Sciatic nerve (tissue), 2 donors: ENCODE measurements at places on chromosomes 4 and X. TPM values are rescaled to one million over a fixed set of nuclear protein-coding genes. Genes with fewer than 3 reads are reported as not detected.

DNA sequence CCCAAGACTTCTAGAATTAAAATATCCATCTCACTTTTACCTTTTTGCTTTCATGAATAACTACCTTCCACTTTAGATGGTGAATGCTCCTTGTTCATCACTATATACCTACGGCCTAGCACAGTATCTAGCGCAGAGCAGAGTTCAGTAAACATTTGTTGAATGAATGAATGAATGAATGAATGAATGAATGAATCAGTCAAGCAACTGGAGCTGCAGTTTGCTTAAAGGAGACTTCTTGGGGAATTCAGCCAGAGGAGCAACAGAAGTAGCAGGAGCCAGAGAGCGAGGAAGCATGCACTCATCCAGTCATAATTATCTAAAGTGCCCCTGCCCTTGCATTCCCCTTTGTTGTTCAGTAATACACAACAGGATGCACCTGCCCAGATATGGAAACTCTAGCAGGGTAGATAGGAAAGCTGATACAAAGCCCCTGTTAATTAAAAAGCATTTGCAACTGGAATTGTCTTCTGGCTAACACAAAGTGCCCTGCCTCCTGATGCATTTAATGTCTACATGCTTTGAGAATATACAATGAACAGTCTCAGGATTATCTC lies 103.0 kb upstream of the MBNL3 start:
- DNase-seq: no peak

DNA sequence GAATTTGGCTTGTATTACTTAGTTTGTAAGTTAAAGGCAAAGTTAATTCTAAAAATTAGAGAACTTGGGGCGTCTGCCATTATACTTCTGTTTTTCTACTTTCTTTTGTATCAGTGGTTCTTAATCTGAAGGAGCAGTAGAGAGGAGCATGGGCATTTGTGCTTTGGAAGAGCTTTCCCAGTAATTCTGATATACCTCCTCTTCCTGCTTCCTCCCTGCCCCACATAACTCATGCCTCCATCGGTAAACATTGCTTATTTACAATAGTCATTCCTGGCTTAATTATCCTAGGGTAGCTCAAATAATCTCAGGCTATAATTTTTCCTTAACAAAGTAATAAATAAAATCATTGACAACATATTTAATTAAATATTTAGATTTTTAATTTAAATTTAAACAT lies 37.1 kb upstream of the SPARCL1 start:
- DNase-seq: no peak

DNA sequence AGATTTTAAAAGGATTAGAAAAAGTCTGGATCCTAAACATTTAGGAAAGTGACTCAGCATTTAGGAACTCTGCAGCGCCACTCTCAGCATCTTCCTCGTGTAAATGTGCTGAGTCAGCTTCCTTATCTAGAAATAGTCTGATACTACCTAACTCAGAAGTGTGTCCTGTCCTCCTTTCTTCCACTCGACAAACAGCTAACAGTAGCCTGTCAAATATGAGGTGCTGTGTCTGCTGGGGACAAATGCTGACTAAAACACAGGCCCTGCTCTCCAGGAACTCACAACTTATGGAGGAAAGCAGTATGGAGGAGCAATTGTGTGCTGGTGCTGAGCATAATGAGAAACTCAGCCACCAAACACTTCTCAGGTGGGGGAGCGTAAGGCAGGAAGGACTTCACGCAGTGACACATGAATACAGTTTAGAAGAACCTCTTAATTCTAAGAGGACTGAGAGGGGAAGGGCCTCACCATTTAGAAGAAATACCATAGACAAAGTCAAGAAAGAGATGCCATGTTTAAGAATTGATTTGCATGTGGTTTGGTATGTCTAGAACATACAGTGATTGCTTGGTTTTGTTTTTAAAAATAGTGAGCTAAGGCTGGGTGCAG lies 125.3 kb downstream of the SOWAHB start:
- no peak for DNase-seq

DNA sequence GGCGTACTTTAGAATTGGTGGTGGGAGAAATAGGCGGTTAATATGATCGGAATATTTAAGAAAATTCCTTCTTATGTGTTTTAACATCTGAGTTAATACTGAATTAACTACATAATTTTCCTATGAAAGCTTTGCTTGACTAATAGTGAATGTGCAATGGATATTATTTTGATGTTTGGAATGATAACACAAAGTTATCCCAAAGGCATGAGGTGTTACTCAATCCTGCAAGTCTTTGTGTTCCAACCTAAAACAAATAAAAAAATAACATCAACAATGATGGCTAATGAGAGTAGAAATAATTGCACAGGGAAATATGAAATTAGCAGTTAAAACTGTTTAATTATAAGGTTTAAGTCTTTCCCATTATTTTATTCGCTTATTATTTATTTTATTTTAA lies 183.6 kb upstream of the ARSJ start:
- no peak for DNase-seq

DNA sequence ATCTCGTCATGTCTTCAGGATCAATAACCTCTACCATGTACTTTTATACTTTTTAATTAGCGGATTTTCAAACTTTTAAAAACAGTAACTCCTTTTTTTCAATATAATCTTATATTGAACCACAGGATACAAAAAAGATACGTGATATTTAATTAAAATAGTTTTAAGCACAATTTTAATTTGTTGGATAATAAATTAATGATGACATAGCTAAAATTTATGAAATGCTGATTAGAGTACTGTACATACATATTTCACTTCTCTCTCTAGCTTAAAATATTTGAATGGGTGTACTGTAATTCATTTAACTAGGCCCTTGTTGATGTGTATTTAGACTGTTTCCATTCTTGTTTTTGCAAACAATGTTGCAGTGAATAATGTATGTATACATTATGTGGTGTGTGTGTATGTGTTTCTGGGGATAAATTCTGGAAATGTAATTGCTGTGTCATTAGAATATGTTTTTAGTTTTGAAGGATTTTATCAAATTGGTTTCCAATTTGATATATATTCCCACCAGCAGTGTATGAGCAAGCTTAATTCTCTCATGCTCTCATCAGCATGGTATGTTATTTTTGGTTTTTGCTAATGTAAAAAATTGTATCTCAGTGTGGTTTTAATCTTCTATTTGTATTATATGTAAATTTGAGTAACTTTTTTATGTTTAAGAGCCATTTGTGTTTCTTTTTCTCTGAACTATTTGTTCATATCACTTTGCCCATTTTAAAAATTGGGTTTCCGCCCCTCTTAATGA lies 66.4 kb downstream of the CDKL5 start:
- DNase-seq: no peak

TMPRSS11E gene
- total RNA-seq: not detected

HERC6 gene
- 9.5 TPM for total RNA-seq

GRCh38 chr4:12712648-12713339 lies 771.3 kb downstream of the RAB28 start:
- no peak for DNase-seq

- no peak for DNase-seq
Observed at GRCh38 chrX:108304210-108304609, 134.0 kb downstream of the COL4A6 start.

- no peak for DNase-seq
Observed at GRCh38 chr4:42720533-42720932, 63.6 kb upstream of the ATP8A1 start.

- no peak for DNase-seq
Observed at GRCh38 chr4:136861091-136861490, 671.2 kb downstream of the PCDH18 start.

GRCh38 chr4:73392936-73393335 lies 11.2 kb upstream of the ALB start:
- DNase-seq: no peak

GRCh38 chrX:93875621-93876282 lies 201.7 kb downstream of the FAM133A start:
- no peak for DNase-seq

- peak; percentile 51 for DNase-seq
Observed at GRCh38 chr4:1472148-1472797, 66.0 kb upstream of the NKX1-1 start.

- no peak for DNase-seq
Observed at GRCh38 chr4:173424899-173425805, 26.2 kb upstream of the SCRG1 start.

UGT2B10 gene
- not detected for total RNA-seq

GRCh38 chr4:27081675-27082586 lies 221.3 kb downstream of the STIM2 start:
- no peak for DNase-seq

GRCh38 chr4:98423009-98423408 lies 161.8 kb downstream of the RAP1GDS1 start:
- no peak for DNase-seq

PAGE5 gene
- not detected for total RNA-seq

GRCh38 chrX:57587607-57588006 lies 4.2 kb upstream of the ZXDB start:
- no peak for DNase-seq

SRD5A3 gene
- 14.6 TPM for total RNA-seq

TMPRSS11B gene
- not detected for total RNA-seq

TRAM1L1 gene
- total RNA-seq: 2.6 TPM

DNA sequence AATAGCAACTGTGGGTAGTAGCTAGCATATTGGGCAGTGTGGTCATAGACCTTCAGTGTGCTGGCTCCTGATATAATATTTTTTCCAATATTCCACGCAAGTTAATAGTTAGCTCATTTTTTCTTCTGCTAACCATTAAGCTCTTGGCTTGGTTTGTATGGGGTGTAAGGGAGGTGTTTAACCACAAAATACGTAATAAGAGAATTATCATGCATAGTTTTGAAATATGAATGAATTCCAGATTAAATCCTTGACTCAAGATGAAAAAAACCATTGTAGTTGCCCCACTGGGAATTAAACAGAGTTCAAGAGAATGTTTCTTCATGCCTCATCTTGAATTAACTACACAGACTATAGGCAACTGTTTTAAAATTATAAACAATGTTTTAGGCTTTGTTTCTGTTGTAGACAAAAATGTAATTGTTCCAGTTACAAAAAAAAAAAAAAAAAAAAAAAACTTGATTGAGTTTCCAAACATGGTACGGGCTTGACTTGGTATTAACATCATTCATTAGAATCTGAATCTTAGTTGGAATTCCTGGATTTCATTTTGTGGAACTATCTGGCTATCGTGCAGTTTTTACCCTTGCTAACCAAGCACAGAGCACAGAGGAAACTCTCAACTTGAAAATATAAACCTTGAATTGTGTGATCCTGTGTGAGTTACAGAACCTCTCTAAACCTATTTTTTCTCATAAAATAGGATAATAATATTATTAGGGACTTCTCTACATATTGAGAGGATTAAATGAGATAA lies 28.4 kb downstream of the CXCL1 start:
- DNase-seq: no peak

DNA sequence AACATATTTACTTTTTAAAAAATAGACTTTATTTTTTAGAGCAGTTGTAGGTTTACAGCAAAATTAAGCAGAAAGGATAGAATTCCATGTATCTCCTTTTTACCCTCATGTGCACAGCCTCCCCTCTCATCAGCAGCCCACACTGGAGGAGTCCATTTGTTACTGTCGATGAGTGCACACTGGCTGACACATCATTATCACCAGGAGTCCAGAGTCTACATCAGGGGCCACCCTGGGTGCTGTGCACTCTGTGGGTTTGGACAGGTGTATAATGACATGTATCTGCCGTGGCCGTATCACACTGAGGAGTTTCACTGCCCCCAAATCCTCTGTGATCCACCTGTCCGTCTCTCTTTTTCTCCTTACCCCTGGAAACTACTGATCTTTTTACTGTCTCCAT lies 26.3 kb downstream of the TBC1D14 start:
- no peak for DNase-seq

DNA sequence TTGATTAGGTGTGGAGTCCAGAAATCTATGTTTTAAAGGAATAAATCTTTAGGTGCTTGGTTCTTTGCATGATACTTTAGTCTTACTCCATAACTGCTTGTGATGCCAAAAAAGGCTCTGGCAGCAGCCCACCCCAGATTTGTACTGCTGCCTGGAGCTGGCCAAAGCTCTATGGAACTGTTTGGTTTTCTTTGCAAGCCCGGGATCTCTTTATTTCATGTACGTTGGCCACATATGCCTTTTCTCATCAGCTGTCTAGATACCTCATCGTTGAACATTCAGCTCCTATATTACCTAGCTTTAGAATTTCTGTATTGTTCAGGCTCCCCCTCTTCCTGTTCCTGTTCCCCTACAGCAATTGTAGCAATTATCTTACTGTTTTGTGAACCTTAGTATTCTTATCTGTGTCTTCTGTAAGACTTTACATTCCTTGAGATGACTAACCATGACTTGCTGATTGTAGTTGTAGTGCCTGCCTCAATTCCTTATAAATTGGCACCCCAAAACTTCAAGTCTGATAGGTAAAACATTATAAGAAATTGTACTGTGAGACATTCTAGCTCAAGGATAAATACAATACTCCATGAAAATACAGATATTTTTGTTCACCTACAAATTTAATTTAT lies 199.4 kb upstream of the GPRIN3 start:
- DNase-seq: no peak

UGDH gene
- total RNA-seq: 53.4 TPM

- DNase-seq: no peak
Observed at GRCh38 chr4:20487446-20487845, 212.8 kb upstream of the PACRGL start.

DNA sequence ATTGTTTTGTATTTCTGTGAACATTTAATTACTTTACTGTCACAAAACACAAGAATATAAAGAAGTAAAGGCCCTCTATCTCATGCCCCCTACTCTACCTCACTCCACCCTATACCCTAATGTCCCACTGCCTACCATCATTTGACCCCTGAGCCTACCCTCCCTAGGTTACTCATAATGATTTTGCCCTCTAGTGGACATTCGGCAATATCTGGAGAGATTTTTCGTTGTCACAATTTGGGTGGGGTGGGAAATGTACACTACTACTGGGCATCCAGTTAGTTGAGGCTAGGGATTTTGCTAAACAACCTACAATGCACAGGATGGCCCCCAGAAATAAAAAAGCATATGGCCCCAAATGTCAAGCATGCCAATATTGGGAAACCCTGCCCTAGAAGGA lies 10.2 kb downstream of the TEX13A start:
- DNase-seq: no peak

DNA sequence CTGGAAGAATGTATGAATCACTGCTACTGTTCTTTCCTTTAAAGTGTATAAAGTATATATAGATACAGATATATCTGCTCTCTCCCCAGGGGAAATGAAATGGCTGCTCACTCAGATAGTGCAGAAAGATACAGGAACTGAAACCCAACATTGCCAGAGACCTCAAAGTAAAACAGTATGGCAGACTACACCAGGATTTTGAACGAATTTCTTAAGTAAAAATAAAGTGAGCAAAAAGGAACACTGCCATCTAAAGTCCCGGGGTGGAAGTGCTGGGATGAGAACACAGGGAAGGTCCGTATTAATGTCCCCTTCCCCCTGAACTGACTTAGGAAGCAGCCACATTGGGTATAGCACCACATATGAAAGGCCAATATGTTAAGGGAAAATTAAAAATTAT lies 93.4 kb downstream of the TMA16 start:
- DNase-seq: no peak

- no peak for DNase-seq
Observed at GRCh38 chrX:11768039-11768438, 10.0 kb downstream of the MSL3 start.

REPS2 gene
- total RNA-seq: 5.9 TPM

GRCh38 chr4:184169225-184169867 lies 48.3 kb downstream of the ENPP6 start:
- DNase-seq: no peak

GRCh38 chr4:105712766-105713165 lies 4.2 kb downstream of the GSTCD start:
- DNase-seq: no peak

GRCh38 chr4:48184882-48185281 lies 50.8 kb upstream of the TXK start:
- DNase-seq: no peak

- no peak for DNase-seq
Observed at GRCh38 chr4:183260491-183261151, 59.5 kb downstream of the CLDN22 start.

USP17L21 gene
- not detected for total RNA-seq

GRCh38 chr4:77833126-77833724 lies 14.1 kb upstream of the CNOT6L start:
- no peak for DNase-seq
